ENCODE measurements at places on chromosomes 5 and 9. TPM values are rescaled to one million over a fixed set of nuclear protein-coding genes. Genes with fewer than 3 reads are reported as not detected.

The IFT74 gene
- 19.1 TPM for total RNA-seq

The TMED7 gene
- 155 TPM for total RNA-seq

The FAM221B gene
- total RNA-seq = not detected

The PDE6A gene
- total RNA-seq = not detected

The GFI1B gene
- total RNA-seq = not detected

The UGCG gene
- total RNA-seq = 12.3 TPM

The LTC4S gene
- 13.6 TPM for total RNA-seq

The SEMA4D gene
- 5.6 TPM for total RNA-seq

The SHISAL2B gene
- total RNA-seq = not detected

The CDK5RAP2 gene
- 28.9 TPM for total RNA-seq

The SPATA9 gene
- total RNA-seq = not detected

The SLC6A3 gene
- not detected for total RNA-seq

The FRMD3 gene
- total RNA-seq = 1.8 TPM

The KCNV2 gene
- total RNA-seq = not detected

The GRAMD2B gene
- 34.0 TPM for total RNA-seq

The SOHLH1 gene
- not detected for total RNA-seq

The MCTP1 gene
- total RNA-seq = 26.7 TPM
